ENCODE measurements at places on chromosomes 1 and 21.

- no peak overlapping the region for H3K4me3 ChIP-seq
- peaks cover 26% of the 10 kb centered on the region for H3K27me3 ChIP-seq
- H3K4me1 ChIP-seq: peaks cover 10% of the 10 kb centered on the region
- DNase-seq: no peak
- no peaks in the 10 kb centered on the region for H3K36me3 ChIP-seq
These were observed 84.2 kb downstream of the LACTBL1 start for GRCh38 chr1:22888320-22889075.

DNA sequence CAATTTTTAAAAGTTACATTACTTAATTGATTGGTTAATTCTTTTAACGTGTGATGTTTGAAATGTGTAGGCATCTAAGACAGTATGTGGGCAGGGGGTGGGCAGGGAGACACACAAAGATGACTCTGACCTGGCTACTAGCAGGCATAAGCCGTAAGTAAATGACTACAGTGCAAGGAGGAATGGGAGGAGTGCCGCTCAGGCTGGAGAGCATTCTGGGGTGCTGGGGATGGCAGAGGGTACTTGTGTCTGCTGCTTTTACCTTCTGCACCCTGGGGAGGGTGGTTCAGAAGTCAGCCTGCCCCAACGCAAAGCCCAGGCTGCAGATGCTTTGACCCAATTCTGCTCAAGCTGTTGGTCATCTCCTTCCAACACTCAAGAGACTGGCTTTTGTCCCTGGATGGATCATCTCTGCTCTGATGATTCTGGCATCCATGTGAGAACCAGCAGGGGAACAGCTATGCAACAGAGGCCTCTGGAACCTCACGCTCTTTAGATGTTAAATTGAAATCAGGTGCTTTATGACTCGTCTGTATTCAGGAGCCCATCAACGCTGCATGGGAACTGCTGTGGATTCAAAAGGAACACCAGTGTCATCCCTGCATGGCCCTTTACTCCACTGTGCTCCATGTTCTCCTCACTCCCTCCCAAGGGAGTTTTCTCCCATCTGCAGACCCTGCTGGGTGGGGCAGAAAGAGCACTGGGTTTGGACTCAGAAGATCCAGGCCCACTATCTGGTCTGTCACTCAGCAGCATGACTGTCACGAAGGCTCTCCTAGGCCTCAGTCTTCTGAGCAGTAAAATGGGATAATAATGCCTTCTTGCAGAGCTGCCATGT, 78.8 kb downstream of the FAM78B start:
- no peak overlapping the region for H3K4me3 ChIP-seq
- peaks cover 8% of the 10 kb centered on the region for H3K27me3 ChIP-seq
- H3K4me1 ChIP-seq: no peaks in the 10 kb centered on the region
- H3K36me3 ChIP-seq: no peaks in the 10 kb centered on the region

DNA sequence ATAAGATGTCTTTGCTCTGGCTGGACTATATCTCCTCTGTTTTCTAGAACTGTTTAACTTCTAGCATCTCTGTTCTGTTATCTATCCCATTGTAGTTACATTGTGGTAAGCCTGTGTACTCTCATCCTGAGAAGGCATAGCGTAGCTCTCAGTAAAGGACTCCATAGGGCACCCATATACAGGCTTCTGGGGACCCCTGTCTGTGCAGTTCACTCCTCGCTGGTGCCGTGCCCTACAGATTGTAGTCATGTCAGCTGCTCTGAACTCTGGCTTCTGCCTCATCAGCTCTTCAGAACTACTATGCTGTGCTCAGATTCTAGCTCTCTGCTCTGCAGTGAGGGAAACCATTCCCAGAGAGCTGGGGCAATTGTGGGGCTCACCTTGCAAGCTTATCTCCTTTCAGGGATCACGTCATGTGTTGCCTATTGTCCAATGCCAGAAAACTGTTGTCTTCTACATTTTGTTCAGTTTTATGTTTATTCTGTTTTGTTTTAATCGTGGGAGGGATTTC, 181.3 kb upstream of the USP24 start:
- no peaks in the 10 kb centered on the region for H3K4me1 ChIP-seq
- no peak overlapping the region for H3K4me3 ChIP-seq
- DNase-seq: no peak
- H3K36me3 ChIP-seq: no peaks in the 10 kb centered on the region
- no peak overlapping the region for H3K27ac ChIP-seq

- peaks cover 38% of the 10 kb centered on the region for H3K27me3 ChIP-seq
- no peaks in the 10 kb centered on the region for H3K36me3 ChIP-seq
- H3K4me1 ChIP-seq: peaks cover 2% of the 10 kb centered on the region
- H3K4me3 ChIP-seq: no peak overlapping the region
- H3K27ac ChIP-seq: no peak overlapping the region
- no peak for DNase-seq
These were observed 67.2 kb upstream of the ARHGAP29 start for GRCh38 chr1:94304553-94304952.

- H3K27ac ChIP-seq: no peak overlapping the region
- no peaks in the 10 kb centered on the region for H3K27me3 ChIP-seq
These were observed 442.6 kb downstream of the DSCAM start for GRCh38 chr21:40404396-40404800.

GRCh38 chr1:236515443-236515958, 8.3 kb upstream of the LGALS8 start:
- no peak overlapping the region for H3K27ac ChIP-seq
- no peaks in the 10 kb centered on the region for H3K36me3 ChIP-seq
- no peak for DNase-seq
- no peak overlapping the region for H3K4me3 ChIP-seq
